ENCODE measurements at places on chromosomes 1 and 21. TPM values are rescaled to one million over a fixed set of nuclear protein-coding genes. Genes with fewer than 3 reads are reported as not detected.

P3R3URF gene
- not detected for total RNA-seq

- DNase-seq = no peak
These were observed 3.8 kb downstream of the TRPM2 start for GRCh38 chr21:44357064-44357837.

DNA sequence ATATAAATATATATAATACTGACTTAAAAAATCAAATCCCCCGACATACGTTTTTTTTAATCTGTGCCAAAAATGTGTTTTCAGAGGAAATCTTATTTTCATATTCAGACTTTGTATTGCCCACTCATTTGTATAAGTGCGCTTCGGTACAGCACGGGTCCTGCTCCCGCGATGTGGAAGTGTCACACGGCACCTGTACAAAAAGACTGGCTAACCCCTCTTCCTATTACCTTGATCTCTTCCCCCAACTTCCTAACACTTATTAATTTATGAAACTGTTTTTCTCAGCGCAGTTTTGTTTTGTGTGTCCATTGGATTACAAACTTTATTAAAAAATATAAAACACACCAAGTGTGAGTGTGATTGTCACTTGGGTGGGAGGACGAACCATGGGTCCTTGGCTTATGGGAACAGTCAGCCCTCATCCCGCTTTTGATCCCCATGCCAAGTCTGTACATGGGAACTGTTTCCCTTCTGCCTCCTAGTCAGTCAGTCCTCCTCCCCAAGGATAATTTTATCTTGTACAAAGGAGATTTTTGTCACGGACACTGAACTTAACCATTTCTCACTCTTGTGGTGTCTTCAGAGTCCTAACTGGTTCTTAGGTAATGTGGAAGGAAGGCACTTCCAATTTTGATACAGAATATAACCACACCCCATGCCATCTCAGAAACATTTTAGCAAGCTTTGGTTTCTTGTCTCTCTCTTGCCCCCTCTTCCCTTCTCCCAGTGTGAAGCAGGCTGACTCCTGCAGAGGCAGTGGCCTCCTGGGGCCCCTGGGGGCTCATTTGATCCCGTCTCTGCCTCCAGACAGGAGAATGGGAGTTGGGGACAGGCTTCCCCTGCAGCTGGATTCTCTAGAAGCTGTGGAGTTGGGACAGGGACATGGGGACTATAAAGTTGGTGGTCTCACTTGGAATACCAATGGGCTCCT lies 35.5 kb downstream of the ZBTB17 start:
- no peak for DNase-seq

DNA sequence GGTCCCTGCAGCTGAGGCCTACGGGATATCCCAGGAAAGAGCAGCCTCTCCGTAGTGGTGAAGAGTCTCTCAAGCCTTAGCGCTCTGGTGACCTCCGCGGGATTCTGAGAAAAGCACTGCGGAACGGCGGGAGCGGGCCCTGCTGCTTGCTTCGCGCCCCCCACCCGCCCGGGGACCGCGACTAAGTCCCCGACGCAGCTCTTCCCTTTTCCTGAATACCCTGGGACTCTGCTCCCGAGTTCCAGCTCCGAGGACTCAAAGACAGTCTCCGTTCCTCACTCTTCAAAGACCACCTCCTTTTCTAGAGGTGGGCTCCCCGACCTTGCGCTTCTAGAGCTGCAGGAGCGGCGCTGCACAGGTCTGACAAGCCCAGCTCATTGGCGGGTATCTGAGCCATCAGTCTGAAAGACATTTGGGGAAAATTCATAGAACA lies 3.6 kb upstream of the PRRX1 start:
- DNase-seq = no peak

GRCh38 chr1:157819215-157819614 lies 705 bp downstream of the FCRL1 start:
- no peak for DNase-seq

GRCh38 chr1:169027607-169028320 lies 78.7 kb upstream of the ATP1B1 start:
- no peak for DNase-seq

GRCh38 chr1:119971710-119972570 lies 75.6 kb upstream of the ADAM30 start:
- DNase-seq = no peak

GJA5 gene
- total RNA-seq = 0.87 TPM

DNA sequence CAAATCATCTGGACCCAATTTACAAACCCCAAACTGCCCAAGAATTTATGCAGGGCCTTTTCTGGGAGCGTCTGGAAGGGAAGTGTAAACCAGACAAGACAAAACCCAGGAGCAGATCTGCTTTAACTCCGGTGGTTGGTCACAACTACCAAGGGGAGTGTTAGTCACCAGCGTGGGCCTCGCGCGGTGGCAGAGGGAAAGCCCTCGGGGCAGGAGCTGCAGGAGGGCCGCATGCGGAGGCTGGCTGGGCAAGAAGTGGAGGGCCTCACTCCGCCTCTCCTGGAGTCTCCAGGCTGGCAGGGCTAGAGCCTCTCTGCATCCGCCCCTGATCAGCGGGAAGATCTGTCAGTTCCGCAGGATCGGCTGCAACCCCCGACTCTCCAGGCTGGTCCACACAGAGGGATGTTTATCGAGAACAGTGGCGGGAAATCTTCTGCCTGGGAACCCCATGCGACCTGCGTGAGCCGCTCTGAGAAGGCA lies 2.0 kb downstream of the COL24A1 start:
- no peak for DNase-seq

GRCh38 chr1:112247036-112247597 lies 148.9 kb upstream of the CTTNBP2NL start:
- DNase-seq = no peak

DNA sequence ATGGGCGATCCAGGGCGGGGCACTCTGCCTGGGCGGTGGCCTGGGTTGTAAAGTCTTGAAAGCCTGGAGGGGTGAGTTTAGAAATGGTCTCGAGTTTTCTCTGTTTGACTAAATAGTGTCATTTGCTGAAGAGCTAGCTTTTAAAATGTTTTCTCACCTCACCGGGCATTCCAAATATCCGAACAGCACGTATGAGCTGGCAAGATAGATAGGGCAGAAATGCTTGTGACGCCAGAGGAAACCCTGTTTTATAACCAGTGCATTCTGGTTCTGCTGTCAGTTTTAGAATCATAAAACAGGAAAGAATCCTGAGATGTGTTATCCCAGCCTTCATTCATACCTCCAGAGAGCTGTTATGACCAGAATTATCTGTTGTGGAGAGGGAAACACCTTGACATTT lies 725 bp downstream of the RTCA start:
- DNase-seq = peak; percentile 7

GRCh38 chr1:205458777-205459566 lies 3.1 kb upstream of the BLACAT1 start:
- DNase-seq = peak; percentile 77

LENEP gene
- total RNA-seq = 0.40 TPM

DNA sequence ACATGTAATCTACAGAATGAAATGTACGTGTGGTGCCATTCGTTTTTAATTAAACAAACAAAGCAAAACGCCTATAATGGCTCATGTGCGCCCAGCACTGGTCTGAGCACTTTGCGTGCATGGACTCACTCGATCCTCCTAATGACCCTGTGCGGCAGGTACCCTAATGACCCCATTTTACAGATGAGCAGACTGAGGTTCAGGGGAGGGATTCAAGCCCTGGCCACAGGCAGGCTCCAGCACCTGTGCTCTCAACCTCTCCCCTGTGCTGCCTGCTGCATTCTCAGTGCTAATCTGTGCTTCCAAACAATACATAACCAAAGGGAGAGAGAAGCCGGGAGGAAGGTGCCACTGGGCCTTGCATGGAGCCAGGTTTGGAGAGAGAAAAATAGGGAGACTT lies 124.2 kb upstream of the ZBTB40 start:
- DNase-seq = no peak

- DNase-seq = no peak
These were observed 108.8 kb upstream of the IRF2BP2 start for GRCh38 chr1:234718496-234719453.

GRCh38 chr21:46099476-46099875 lies 1.6 kb downstream of the COL6A2 start:
- DNase-seq = no peak

TRIM17 gene
- not detected for total RNA-seq

HFM1 gene
- total RNA-seq = 0.20 TPM

GRCh38 chr1:114355240-114355639 lies 155.8 kb downstream of the TRIM33 start:
- DNase-seq = no peak

DNA sequence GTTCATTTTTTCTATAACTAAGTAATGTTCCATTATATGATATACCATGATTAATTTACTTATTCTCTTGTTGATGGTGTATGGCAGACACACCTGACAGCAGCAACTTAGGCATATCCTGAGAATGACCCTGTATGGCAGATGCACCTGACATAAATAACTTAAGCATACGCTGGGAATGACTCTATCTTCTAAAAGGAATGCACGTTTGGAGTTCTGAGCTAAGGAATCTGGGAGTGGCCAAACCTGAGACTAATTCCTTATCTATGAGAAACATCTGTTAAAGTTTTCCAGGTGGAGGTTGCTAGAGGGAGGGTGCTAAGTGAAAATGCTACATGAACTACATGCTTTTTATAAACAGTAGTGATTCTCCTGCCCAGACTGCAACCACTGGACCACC lies 96.7 kb upstream of the RGS18 start:
- DNase-seq = no peak

DNA sequence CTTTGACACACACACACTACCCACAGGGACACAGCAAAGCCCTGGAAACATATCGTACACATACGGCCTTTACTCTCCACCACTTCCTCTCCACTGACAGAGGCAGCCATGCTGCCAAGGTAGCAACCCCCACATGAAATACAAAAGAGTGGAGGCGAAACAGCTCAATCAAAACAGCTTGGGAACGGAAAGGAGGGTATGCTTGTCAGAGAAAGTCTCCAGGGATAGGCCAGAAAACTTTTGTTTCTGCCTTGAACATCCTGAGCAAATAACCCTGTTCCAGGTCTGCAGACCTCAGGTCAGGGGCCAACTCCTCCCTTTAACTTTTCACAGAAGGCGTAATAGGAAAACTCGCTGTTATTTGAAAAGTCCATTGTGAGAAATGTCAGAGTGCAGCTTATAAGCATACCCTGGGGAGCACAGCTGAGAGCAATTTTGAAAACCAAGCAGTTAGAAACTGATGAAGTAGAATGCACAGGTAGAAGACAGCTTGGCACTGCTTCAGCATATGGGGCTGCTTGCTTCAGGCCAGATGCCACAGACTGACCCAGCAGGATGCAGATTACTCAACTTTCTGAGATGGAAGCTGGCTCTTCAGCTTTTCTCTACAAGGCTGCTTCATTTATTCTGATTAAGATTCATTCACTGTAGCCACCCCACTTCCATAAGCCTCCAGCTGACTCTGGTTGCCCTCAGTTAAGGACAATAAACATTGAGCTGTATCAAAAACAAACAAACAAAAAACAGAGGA lies 18.0 kb downstream of the KIAA0319L start:
- peak; percentile 64 for DNase-seq

DNA sequence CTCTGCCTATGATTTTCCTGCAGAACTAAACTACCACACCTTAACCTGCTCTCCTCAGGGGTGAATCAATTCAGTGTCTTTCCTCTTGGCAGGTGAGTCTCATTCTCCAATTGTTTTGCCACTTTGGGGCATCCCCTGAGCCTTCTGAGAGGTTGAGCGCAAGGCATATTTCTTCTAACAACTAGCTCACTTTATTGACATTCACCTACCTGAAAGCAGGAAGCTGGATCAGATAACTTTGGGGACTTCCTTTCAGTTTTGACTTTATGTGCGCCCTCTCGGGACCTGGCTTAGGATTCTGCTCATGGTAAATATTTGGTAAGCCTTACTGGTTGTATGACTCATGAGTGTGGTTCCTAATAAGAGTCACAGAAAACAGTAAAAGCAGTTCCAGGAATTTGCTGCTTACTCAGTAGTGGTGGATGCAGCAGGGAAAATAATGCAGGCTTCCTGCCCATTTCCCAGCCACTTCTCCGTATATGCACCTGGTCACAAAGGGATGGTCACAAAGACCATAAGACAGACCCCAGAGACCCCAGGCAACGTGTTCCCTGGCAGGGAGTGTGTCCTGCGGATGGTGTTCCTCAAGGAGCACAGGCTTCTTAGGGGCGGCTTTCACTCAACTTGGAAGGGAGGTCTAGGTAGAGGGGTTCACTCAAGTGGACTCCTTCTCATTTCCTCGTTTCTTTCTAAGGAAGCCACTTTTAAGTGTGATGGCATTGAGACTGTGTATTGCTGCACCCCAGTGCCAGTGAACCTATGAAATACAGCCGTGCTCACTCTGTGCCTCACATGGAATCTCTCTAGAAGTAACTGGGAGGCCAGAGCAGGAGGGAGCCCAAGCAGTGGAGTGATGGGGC lies 22.0 kb upstream of the BATF3 start:
- peak; percentile 16 for DNase-seq

DNA sequence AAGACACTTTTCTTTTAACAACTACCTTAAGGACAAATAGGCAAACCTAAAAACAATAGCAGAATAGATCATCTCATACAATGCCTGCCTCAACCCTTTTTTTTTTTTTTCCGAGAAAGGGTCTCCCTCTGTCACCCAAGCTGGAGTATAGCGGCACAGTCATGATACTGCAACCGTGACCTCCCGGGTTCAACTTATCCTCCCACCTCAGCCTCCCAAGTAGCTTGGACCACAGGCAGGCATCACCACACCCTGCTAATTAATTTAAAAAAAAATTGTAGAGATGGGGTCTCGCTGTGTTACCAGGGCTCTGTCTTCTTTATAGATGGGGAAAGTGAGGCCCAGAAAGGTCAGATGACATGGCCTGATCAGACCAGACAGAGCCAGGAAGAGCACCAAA lies 7.9 kb downstream of the SH3BGRL3 start:
- DNase-seq = no peak

SYT6 gene
- not detected for total RNA-seq

- DNase-seq = no peak
These were observed 15.9 kb downstream of the COL8A2 start for GRCh38 chr1:36109041-36109679.

EPHA10 gene
- not detected for total RNA-seq

DDAH1 gene
- total RNA-seq = 31.8 TPM

- DNase-seq = peak; percentile 90
These were observed at the start of gene NBPF3 for GRCh38 chr1:21439721-21440629. Gene NBPF3 (plus strand): TSS chr1:21440137. CDS start chr1:21445087, 4,950 bp downstream.

RYR2 gene
- total RNA-seq = under 0.01 TPM

DNA sequence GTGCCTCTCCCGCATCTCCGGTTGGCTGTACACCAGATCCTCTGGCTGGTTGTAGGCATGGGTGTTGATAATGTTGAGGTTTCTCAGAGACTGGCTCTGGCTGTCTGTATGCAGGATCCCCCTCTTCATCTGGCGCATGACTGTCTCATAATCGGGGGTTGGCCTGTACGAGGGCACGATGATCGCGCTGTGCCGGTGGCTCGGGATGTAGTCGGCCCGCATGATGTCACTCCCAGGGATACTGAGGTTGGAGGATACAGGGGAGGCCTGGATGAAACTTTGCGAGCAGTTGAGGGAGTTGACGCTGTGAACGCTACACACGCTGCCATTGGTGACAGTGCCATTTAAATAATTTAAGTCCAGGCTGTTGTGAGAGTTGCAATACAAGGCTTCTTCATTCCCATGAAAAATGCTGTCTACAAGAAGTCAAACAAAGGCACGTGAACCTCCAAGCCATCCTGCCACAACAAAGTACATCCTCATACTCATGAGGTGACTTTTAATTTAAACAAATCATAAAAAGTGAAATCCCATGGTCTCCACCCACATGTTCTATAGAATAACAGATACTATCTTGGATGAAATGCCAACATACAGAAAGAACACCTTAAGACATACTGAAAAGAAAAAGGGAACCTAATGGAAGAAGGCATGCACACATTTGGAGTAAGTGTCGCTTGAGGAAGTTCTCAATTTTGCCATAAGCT lies 103.6 kb downstream of the SMYD2 start:
- no peak for DNase-seq

GRCh38 chr1:226736908-226737818 lies 1.9 kb downstream of the ITPKB start:
- DNase-seq = peak; percentile 69

GRCh38 chr1:173082913-173083312 lies 32.2 kb upstream of the TNFSF18 start:
- DNase-seq = no peak
